ENCODE measurements at places on chromosomes 13 and 19. TPM values are rescaled to one million over a fixed set of nuclear protein-coding genes. Genes with fewer than 3 reads are reported as not detected.

ZNF507 gene
- 23.6 TPM for total RNA-seq

ATP4A gene
- 0.63 TPM for total RNA-seq

ZSCAN5A gene
- total RNA-seq: 7.5 TPM

IGFL2 gene
- total RNA-seq: not detected

SPINT2 gene
- total RNA-seq: 468 TPM

DNA sequence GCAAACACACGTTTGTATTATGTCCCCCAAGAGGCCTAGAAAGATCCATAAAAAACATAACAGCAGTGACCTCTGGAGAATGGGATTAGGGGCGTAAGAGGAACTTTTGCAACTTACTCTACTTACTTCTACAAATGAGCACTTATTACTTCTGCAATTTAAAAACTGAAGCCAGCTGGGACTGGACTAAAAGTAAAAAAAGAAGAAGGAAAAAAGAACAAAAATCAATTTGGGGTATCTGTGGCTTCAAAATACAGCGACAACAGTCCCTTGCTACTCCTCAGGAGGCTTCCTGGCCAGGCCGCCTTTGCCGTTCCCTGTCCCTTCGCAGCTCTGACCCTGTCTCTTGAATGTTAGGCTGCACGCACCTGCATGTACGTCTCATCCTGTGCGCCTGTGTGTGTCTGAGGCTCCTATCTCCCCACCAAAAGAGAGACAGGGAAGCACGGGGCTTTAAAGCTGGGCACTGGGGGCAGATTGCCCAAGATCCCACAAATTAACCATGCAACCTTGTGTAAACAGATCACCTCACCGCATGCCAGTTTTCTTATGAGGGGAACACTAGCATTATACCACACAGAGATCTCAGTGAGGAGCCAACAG is 12.1 kb upstream of the FKRP start:
- H3K27me3 ChIP-seq: no peaks in the 10 kb centered on the region
- no peak overlapping the region for H3K4me3 ChIP-seq
- DNase-seq: no peak
- H3K27ac ChIP-seq: no peak overlapping the region
- peaks cover 32% of the 10 kb centered on the region for H3K36me3 ChIP-seq
- H3K4me1 ChIP-seq: no peaks in the 10 kb centered on the region

GRCh38 chr19:6101991-6102390 is 8.3 kb downstream of the RFX2 start:
- no peak overlapping the region for H3K27ac ChIP-seq
- H3K36me3 ChIP-seq: no peaks in the 10 kb centered on the region
- H3K4me3 ChIP-seq: no peak overlapping the region

DNA sequence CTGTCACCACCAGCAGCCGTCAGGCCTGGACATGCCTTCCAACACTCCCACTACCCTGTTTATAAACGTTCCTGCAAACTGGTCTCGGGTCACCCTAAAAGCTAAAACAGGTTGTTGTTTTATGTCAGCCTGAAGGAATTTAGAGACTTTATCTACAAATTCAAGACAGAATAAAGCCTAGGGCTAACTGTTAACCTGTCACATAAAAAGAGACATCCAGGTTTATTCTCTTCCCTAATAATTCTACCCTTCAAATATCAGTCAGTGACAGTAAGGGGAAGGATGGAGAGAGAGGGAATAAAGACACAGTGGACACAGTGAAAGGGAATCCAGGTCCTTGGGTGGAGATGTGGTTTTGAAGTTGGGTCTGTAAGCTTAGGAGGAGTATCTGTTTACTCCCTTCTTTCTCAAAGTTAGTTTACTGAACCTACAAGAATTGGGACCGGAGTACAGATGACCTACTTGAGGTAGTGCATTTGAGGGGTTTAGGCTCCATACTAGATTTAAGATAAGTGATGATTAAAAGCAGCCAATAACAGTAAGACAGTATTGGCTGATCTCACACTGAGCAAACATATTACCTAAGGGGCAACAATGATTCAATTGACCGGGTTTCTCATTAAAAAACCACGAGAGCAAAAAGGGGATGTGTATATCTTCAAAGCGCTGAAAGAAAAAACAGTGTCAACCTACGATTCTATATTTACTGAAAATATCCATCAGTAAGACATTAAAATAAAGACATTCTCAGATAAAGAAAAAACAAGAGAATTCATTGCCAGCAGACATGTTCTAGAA is 142.7 kb downstream of the USP12 start:
- H3K27me3 ChIP-seq: no peaks in the 10 kb centered on the region
- H3K27ac ChIP-seq: no peak overlapping the region
- no peak for DNase-seq
- no peaks in the 10 kb centered on the region for H3K4me1 ChIP-seq
- H3K4me3 ChIP-seq: no peak overlapping the region

DNA sequence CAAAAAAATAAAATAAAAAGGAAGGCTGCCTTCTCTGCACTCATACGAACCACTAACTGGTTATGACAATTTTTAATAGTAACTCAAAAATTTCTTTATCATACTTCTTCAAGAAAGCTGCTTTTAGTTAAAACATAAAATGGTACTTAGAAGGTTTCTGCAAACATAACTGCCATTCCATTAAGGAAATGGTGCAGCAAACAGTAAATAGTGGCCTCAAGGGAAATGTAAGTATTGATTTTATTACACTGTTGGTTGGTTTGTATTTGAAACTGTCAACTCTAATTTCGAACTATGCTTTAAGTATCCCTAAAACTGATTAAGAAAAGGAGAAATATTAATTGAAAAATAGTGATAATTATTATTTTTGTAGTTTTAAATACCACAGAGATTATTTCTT is 278.0 kb downstream of the DACH1 start:
- no peak overlapping the region for H3K27ac ChIP-seq
- H3K27me3 ChIP-seq: no peaks in the 10 kb centered on the region
- H3K4me1 ChIP-seq: no peaks in the 10 kb centered on the region
- H3K4me3 ChIP-seq: no peak overlapping the region

DNA sequence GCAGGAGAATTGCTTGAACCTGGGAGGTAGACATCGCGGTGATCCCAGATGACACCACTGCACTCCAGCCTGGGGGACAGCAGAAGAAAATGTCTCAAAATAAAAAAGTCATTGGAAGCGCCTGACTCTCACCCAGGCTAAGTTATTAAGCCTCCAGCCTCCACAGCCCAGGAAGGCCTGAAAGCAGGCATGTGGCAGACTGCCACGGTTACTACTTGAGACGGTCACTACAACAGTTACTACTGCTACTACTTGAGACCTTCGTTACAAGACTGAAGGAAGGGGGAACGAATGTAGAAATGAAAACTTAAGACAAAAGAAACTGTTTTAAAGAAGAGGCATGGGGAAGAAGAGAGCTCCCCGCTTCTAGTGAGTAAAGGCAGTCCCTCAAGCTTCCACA is 9.6 kb downstream of the PRR22 start:
- DNase-seq: no peak
- H3K36me3 ChIP-seq: no peaks in the 10 kb centered on the region
- no peak overlapping the region for H3K27ac ChIP-seq
- no peak overlapping the region for H3K4me3 ChIP-seq

DNA sequence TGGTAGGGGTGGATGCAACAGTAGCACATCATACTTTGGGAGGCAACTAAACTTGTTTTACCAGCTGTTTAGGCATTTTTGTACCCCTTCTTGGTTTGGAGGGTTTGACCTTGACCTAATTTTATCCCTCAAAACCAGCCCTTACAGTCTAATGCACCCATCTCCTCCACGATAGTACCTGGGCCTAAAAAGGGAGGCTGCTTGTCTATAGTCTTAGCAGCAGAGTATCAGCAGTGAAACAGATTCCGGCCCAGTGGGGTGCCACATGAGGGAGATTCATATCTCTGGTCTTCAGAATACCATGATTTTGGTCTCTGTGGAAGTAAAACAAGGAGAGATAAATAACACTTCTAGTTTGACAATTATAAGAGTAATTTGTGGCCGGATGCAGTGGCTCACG is 39.5 kb upstream of the ATP12A start:
- no peaks in the 10 kb centered on the region for H3K36me3 ChIP-seq
- no peak overlapping the region for H3K27ac ChIP-seq
- H3K4me3 ChIP-seq: no peak overlapping the region
- H3K27me3 ChIP-seq: no peaks in the 10 kb centered on the region
- DNase-seq: no peak

GRCh38 chr19:43759515-43759914 is 4.8 kb upstream of the SMG9 start:
- peak; percentile 59 for DNase-seq
- H3K4me3 ChIP-seq: no peak overlapping the region
- no peaks in the 10 kb centered on the region for H3K36me3 ChIP-seq
- H3K27me3 ChIP-seq: no peaks in the 10 kb centered on the region

DNA sequence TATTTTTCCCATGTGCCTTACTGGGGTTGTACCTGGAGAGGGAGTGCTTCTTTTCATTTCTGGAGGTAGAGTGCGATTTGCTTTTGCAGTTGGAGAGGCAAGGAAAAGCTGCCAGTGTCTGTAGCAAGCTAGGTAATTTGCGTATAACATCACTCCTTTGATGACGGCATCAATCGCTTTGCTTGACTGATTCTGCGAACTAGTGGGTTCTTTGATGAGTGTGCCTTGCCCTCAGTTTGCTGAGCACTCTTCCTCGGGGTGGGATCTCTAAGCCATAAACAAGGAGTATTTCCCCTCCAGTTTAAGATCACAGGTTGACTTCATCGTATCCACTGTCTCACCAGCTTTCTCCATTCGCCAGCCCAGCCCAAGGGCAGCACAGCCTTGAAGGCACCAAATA is 344.5 kb downstream of the KCNRG start:
- no peaks in the 10 kb centered on the region for H3K4me1 ChIP-seq
- DNase-seq: no peak
- H3K36me3 ChIP-seq: no peaks in the 10 kb centered on the region
- no peak overlapping the region for H3K27ac ChIP-seq

DNA sequence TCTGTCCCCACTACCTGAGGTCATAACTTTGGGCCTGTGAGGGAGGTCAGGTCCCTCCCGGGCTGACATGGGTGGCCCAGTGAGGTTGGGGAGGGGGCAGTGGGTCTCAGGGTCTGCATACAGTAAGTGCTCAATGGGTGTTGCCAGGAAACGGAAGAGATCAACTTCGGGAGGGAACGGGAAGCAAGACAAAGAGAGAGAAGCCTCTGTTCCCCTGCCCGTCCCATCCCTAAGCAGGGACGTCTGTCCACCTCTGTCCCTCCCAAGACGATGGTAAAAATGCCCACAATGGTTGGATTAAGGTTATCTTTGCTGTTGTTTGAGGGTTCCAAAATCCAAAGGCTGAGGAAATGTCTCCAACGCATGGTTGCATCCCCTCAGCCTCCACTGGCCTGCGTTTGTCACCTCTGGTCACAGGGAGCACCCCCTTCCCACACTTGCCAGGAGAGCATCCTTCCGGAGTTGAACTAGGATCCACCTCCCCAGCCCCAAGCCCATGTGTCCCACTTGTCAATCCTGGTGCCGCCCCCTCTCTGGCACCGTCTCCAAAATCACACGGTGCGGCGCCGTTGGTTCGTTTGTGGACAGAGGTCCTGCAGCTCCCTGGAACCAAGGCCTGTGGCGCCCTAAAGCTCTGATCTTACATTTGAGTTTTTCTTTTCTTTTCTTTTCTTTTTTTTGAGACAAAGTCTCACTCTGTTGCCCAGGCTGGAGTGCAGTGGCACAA is 774 bp upstream of the HOMER3 start:
- peaks cover 5% of the 10 kb centered on the region for H3K27me3 ChIP-seq
- peak; percentile 66 for DNase-seq
- H3K4me1 ChIP-seq: peaks cover 9% of the 10 kb centered on the region

DNA sequence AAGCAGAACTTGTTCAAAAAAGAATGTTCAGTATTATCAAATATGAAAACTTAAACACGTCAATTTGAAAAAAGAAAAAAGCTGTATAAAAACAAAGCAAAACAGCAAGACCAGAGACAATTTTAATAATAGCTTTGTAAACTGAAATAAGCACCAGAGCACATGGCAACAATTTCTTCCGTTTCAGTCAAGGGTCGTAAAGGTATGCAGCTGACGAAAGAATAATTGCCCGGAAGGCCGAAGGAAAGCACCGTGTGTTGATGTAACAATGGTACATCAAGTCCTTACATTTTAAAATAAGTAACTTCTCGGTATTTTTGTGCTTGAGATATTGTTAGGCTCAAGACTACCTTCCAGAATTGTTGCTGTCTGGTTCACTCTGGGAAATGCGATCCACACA is 1.7 kb downstream of the PROSER1 start:
- no peaks in the 10 kb centered on the region for H3K36me3 ChIP-seq
- H3K27me3 ChIP-seq: no peaks in the 10 kb centered on the region
- H3K4me3 ChIP-seq: peak overlapping the region; percentile 86

DNA sequence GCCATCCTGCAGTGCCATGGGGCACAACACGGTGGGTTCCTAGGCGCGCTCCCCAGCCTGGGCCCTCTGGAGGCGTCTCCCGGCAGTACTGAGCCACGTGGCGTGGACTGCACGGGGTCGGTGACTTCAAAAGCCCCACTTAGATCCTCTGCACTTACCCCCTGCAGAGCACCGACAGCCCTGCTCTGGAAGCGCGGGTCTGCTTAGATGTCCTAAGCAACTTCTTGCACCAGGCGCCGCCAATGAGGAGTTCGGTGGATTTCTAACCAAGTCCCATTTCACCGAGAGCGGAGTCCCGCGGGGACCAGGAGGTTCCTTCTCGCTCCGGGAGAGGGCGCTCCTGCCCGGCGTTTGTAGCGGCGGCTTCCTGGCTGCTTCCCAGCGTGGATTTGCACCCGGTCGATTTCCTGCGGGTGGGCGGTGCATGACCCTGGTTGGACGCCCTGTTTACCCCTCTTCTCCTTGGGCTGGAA is 25.2 kb upstream of the ZNF845 start:
- peak overlapping the region; percentile 55 for H3K4me3 ChIP-seq
- no peaks in the 10 kb centered on the region for H3K4me1 ChIP-seq
- peak; percentile 96 for DNase-seq
- H3K27me3 ChIP-seq: peaks cover 32% of the 10 kb centered on the region
- no peaks in the 10 kb centered on the region for H3K36me3 ChIP-seq

- H3K4me3 ChIP-seq: no peak overlapping the region
- DNase-seq: no peak
- H3K27me3 ChIP-seq: no peaks in the 10 kb centered on the region
- H3K27ac ChIP-seq: no peak overlapping the region
- H3K36me3 ChIP-seq: no peaks in the 10 kb centered on the region
These were observed 44.3 kb upstream of the SLC15A1 start for GRCh38 chr13:98796798-98797197.

GRCh38 chr19:3184847-3185460 is 776 bp upstream of the NCLN start:
- H3K4me1 ChIP-seq: peaks cover 6% of the 10 kb centered on the region
- H3K27ac ChIP-seq: no peak overlapping the region
- H3K4me3 ChIP-seq: peak overlapping the region; percentile 62

- no peaks in the 10 kb centered on the region for H3K4me1 ChIP-seq
- no peak overlapping the region for H3K27ac ChIP-seq
- H3K4me3 ChIP-seq: no peak overlapping the region
- H3K36me3 ChIP-seq: no peaks in the 10 kb centered on the region
- no peaks in the 10 kb centered on the region for H3K27me3 ChIP-seq
These were observed 291.4 kb downstream of the IRS2 start for GRCh38 chr13:109494925-109495369.

DNA sequence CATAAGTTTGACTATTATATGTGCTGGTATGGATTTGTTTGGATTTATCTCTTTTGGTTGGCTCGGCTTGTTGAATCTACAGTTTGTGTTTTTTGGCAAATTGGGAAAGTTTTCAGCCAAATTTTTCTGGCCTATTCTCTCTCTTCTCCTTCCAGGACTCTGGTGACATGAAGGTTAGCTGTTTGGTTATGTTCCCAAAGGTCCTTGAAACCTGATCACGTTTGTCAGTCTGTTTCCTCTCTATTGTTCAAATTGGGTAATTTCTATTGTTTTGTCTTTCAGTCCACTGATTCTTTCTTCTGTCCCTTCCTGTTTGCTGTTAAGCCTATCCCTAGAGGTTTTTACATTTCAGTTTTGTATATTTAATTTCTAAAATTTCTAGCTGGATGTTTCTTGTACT is 81.5 kb upstream of the SHISA2 start:
- no peaks in the 10 kb centered on the region for H3K27me3 ChIP-seq
- H3K4me1 ChIP-seq: peaks cover 23% of the 10 kb centered on the region
- H3K36me3 ChIP-seq: no peaks in the 10 kb centered on the region
- peak; percentile 28 for DNase-seq
- H3K27ac ChIP-seq: no peak overlapping the region
- H3K4me3 ChIP-seq: no peak overlapping the region

Measured in GM23338 (cell line).